Esophagus muscularis mucosa (tissue), 4 donors: ENCODE measurements at places on chromosomes 16 and 17. TPM values are rescaled to one million over a fixed set of nuclear protein-coding genes. Genes with fewer than 3 reads are reported as not detected.

- H3K27me3 ChIP-seq: no peaks in the 10 kb centered on the region
- H3K36me3 ChIP-seq: no peaks in the 10 kb centered on the region
- no peak for DNase-seq
- no peak overlapping the region for H3K27ac ChIP-seq
- H3K4me3 ChIP-seq: no peak overlapping the region
- no peaks in the 10 kb centered on the region for H3K4me1 ChIP-seq
Measured at GRCh38 chr17:31058976-31059375, 35.8 kb upstream of the NF1 start.

GRCh38 chr16:29649588-29650494, 13.2 kb upstream of the SPN start:
- H3K4me3 ChIP-seq: no peak overlapping the region
- no peaks in the 10 kb centered on the region for H3K4me1 ChIP-seq
- no peaks in the 10 kb centered on the region for H3K27me3 ChIP-seq

DNA sequence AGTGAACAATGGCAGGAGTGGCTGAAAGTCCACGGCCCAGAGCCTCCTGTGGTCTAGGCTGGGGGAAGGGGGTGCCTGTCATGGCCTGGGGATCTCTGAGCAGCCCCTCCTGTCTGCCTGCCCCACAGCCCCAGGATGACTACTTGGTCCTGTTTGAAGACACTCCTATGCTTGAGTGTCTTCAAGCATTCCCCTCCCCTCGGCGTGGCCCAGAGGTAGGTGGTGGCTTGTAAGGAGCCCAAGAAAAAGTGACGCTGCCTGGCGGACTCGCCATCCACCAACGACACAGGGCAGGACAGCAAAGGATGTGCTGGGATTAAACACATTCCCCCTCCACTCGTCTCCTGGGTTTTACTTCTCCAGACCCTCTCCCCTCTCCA, 5.7 kb downstream of the SULT1A1 start:
- no peak for DNase-seq
- no peak overlapping the region for H3K4me3 ChIP-seq
- H3K27ac ChIP-seq: no peak overlapping the region
- peaks cover 23% of the 10 kb centered on the region for H3K36me3 ChIP-seq
- peaks cover 3% of the 10 kb centered on the region for H3K4me1 ChIP-seq

DNA sequence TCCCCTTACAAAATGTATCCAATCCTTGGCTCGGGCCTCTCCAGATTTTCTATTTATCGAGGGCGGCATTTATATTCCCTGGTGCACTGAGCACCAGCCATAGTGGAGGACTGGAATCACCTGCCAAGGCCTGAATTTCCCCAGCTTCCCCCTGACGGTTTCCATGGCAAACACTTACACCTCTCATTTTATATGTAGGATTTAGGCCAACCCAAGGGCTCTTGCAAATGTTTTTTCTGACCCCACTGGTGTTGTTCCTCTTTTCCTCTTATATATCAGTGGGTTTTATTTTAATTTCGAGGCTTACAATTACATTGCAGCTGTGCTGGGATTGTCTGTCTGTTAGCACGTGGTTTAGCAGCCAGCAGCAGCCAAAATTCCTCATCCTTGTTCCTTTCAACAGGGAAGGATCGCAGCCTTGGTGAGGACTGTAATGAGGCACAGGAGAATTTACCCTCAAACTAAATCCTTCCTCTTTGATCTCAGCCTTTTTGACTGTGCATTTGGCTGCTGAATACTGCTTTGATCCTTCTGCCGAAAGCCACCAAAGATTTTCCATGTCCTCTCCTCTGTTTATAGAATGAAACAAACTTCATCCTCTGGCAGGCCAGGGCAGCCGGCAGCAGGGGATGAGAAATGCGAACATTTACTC, 26.5 kb upstream of the CES5A start:
- H3K4me1 ChIP-seq: no peaks in the 10 kb centered on the region
- no peak overlapping the region for H3K27ac ChIP-seq
- peak; percentile 50 for DNase-seq
- peaks cover 9% of the 10 kb centered on the region for H3K27me3 ChIP-seq

DNA sequence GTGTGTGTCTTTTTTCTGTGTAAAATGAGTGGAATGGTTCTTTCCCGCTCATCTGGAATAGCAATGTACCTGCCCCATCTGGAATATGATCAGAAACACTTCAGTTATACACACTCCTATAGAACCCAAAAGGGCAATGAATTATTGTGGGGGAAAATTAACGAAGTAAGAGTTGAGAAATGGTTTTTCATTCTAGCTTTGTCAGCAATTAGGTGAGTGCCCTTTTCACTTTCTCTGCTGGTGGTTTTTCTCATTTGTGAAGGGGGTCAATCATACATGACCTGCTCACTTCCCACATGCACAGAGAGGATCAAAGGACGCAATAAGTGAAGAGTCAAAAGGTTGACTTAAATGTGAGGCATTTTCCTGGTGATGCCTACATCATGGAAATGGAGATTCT, 168.0 kb downstream of the HS3ST3B1 start:
- no peak overlapping the region for H3K27ac ChIP-seq
- no peak overlapping the region for H3K4me3 ChIP-seq
- no peaks in the 10 kb centered on the region for H3K4me1 ChIP-seq
- no peak for DNase-seq
- no peaks in the 10 kb centered on the region for H3K36me3 ChIP-seq

DNA sequence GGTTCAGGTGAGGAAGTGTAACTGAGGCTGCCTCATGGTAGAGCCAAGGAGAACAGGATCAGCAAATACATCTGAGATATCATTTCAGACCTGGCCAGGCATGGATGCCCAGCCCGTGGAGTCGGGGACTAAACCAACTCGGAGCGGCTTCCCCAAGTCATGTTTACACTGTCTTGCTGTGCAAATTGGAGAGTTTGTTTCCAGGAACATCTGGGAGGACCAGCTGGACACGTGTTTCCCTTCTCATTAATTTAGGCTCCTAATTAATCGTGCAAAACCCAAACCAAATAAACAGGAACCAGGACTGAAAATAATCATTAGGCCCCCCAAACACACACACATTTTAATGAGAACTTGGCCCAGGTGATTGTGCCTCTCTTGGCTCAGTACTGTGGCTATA, 70.9 kb upstream of the SALL1 start:
- peak; percentile 55 for DNase-seq
- H3K36me3 ChIP-seq: no peaks in the 10 kb centered on the region
- no peaks in the 10 kb centered on the region for H3K4me1 ChIP-seq
- H3K4me3 ChIP-seq: no peak overlapping the region
- no peaks in the 10 kb centered on the region for H3K27me3 ChIP-seq
- H3K27ac ChIP-seq: no peak overlapping the region

GRCh38 chr17:82931699-82932517, 92.1 kb upstream of the ZNF750 start:
- peak; percentile 93 for DNase-seq
- H3K27ac ChIP-seq: peak overlapping the region; percentile 57
- H3K36me3 ChIP-seq: peaks cover 88% of the 10 kb centered on the region

GRCh38 chr16:51409001-51409675, 258.1 kb upstream of the SALL1 start:
- H3K27me3 ChIP-seq: no peaks in the 10 kb centered on the region
- no peak for DNase-seq
- H3K4me1 ChIP-seq: no peaks in the 10 kb centered on the region
- no peak overlapping the region for H3K4me3 ChIP-seq
- no peaks in the 10 kb centered on the region for H3K36me3 ChIP-seq

Gene MRPS34
- total RNA-seq: 47.1 TPM

Gene KRT9
- not detected for total RNA-seq

Gene MYCBPAP
- total RNA-seq: not detected

Gene ABI3
- total RNA-seq: 7.6 TPM

Gene PYDC1
- total RNA-seq: not detected

Gene SP2
- total RNA-seq: 7.1 TPM

Gene PIPOX
- total RNA-seq: 4.6 TPM
